ENCODE measurements at places on chromosomes 3 and 15. TPM values are rescaled to one million over a fixed set of nuclear protein-coding genes. Genes with fewer than 3 reads are reported as not detected.

The PIF1 gene
- not detected for total RNA-seq

The KNG1 gene
- total RNA-seq, result not detected

The ARNT2 gene
- 5.3 TPM for total RNA-seq

- no peaks in the 10 kb centered on the region for H3K4me1 ChIP-seq
- H3K4me3 ChIP-seq, result no peak overlapping the region
- no peaks in the 10 kb centered on the region for H3K27me3 ChIP-seq
Measured at GRCh38 chr3:63798544-63798943, 20.6 kb upstream of the C3orf49 start.

- H3K36me3 ChIP-seq, result no peaks in the 10 kb centered on the region
- H3K27me3 ChIP-seq, result no peaks in the 10 kb centered on the region
- H3K27ac ChIP-seq, result no peak overlapping the region
- no peaks in the 10 kb centered on the region for H3K4me1 ChIP-seq
Measured at GRCh38 chr3:160006282-160007163, 17.9 kb downstream of the IL12A start.

DNA sequence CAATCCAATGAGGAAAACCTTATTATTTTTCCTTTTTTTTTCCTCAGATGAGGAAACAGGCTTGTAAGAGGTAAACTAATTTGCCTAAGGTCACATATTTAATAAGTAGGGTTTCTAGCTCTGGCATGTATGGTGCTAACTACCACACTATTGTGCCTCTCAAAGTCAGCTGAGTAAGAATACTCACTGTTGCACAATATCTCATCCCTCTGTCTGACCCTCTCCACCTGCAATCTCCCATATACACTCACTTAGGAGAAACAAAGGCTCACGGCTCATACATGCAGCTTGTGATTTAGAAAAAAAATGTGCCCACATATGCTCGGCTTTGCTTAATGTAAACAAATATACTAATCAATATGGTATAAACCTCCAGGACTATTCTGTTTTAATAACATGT is 10.4 kb upstream of the ARIH1 start:
- no peaks in the 10 kb centered on the region for H3K4me1 ChIP-seq
- H3K4me3 ChIP-seq, result no peak overlapping the region
- no peak for DNase-seq
- no peaks in the 10 kb centered on the region for H3K27me3 ChIP-seq

- H3K27ac ChIP-seq, result no peak overlapping the region
- H3K4me3 ChIP-seq, result no peak overlapping the region
- DNase-seq, result no peak
- peaks cover 7% of the 10 kb centered on the region for H3K4me1 ChIP-seq
Measured at GRCh38 chr15:55586808-55587207, 1.3 kb downstream of the PYGO1 start.

DNA sequence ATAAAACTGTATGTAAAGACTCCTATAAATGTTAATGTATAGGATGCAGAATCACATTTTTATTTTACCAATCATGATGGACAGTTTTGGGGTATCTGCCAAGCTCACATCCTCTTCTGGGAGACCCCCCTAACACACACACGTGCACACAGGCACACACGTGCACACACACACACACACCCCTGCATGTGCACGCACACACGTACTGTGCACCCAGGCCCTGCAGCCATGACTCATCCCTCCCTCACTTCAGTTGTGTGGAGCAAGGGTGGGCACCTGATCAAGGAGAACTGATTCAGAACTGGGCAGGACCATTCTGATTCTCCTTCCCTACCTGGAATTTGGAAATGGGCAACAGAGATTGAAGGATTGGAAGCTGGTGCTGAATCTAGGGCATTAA is 16.0 kb upstream of the MINDY4B start:
- H3K27me3 ChIP-seq, result no peaks in the 10 kb centered on the region
- H3K36me3 ChIP-seq, result no peaks in the 10 kb centered on the region
- DNase-seq, result no peak
- H3K4me3 ChIP-seq, result no peak overlapping the region
- H3K4me1 ChIP-seq, result peaks cover 3% of the 10 kb centered on the region
- no peak overlapping the region for H3K27ac ChIP-seq

DNA sequence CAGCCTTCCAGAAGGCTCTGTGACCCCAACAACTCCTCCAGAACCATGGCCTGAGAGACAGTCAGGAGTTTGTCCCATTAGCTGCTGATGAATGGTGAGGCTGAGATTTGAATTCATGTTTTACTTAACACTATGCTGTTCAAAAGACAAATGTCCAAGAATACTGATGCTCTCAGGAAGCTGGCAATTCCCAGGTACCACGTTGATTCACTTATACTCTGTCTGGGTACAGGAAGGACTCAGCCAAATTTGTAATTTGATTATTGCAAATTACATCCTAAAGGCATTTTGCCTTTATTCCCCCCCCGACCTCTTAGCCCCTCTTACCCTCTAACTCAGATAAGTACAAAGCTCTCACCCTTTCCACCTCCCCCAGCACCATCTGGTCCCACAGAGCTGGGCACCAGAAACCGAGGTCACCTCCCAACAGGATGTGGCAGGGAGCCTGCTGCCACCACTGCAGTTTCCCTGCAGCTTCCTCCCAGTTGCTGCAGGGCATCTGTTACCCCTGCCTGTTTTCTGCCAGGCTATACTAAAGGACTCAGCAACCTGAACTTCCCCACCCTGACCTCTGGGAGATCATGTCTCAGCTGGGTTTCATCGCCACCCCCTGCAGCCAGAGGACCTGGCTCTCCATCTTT is 33.6 kb downstream of the EAF1 start:
- no peak for DNase-seq
- no peaks in the 10 kb centered on the region for H3K36me3 ChIP-seq
- no peak overlapping the region for H3K4me3 ChIP-seq
- peaks cover 5% of the 10 kb centered on the region for H3K4me1 ChIP-seq
- H3K27ac ChIP-seq, result no peak overlapping the region

The CPLX3 gene
- total RNA-seq, result not detected

DNA sequence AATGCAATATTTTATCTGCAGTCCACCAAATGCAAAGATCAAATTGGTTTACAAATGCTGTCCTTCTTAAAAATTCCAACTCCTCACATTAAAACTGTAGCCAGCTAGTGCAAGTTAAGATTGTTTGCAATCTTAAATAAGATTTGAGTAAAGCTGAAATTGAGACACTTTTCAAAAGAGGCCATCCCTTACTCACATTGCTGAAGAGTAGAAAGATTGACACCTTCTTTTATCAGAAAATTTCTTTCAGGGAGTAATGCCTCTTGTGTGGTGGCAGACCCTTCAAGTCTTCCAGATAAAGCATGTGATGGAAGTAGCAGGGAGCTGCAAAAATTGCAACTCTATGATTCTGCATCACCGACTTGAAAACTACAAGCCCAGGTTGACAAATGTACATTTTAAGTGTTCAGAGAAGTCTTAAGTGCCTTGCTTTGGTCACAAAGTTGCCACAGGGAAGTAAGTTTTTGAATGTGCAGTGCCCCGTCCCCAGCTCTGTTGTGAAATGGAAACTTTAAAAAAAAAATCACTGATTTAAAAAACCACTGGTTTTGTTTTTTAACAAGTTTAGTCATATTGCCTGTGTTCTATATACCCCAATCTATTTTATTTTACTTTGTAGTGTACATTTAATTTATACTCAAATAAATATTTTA is 12.6 kb downstream of the CD86 start:
- H3K4me3 ChIP-seq, result no peak overlapping the region
- H3K27me3 ChIP-seq, result no peaks in the 10 kb centered on the region
- DNase-seq, result no peak
- no peaks in the 10 kb centered on the region for H3K36me3 ChIP-seq

The RAD51 gene
- total RNA-seq, result not detected

DNA sequence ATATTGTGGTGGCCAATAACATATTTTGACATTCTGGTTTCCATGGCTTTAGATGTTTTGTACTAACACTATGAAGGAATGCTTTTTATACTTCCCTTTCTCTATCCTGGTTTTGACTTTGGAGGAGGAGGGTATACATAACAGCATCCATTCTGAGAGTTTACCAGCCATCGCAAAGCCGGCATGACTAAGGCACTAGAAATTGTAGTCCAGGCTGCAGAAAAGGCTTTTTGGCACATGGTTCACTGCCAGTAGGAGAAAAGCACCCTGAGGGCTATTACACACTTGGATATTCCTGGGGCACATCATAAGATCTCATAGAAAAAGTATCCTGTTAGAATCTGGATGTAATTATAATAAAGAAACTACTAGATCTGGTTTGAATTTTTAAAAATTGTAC is 101.8 kb downstream of the STT3B start:
- H3K36me3 ChIP-seq, result no peaks in the 10 kb centered on the region
- no peak overlapping the region for H3K27ac ChIP-seq
- H3K4me1 ChIP-seq, result no peaks in the 10 kb centered on the region

The CPN2 gene
- not detected for total RNA-seq

GRCh38 chr3:106185949-106186348 is 317.1 kb upstream of the CBLB start:
- H3K27me3 ChIP-seq, result no peaks in the 10 kb centered on the region
- no peak for DNase-seq
- no peaks in the 10 kb centered on the region for H3K4me1 ChIP-seq
- no peak overlapping the region for H3K27ac ChIP-seq
- H3K4me3 ChIP-seq, result no peak overlapping the region
- H3K36me3 ChIP-seq, result no peaks in the 10 kb centered on the region

All from body of pancreas (tissue), 4 donors.